Lung (tissue), 17 donors: ENCODE measurements at places on chromosomes 7 and 10. TPM values are rescaled to one million over a fixed set of nuclear protein-coding genes. Genes with fewer than 3 reads are reported as not detected.

- no peak overlapping the region for H3K4me3 ChIP-seq
- H3K4me1 ChIP-seq = no peaks in the 10 kb centered on the region
- no peaks in the 10 kb centered on the region for H3K27me3 ChIP-seq
- H3K36me3 ChIP-seq = no peaks in the 10 kb centered on the region
- DNase-seq = no peak
Measured at GRCh38 chr7:66974986-66975590, 20.3 kb downstream of the SBDS start.

- no peaks in the 10 kb centered on the region for H3K36me3 ChIP-seq
- H3K27me3 ChIP-seq = peaks cover 52% of the 10 kb centered on the region
- no peak overlapping the region for H3K4me3 ChIP-seq
- H3K27ac ChIP-seq = no peak overlapping the region
Measured at GRCh38 chr7:25877802-25878789, 273.9 kb upstream of the NFE2L3 start.

Gene UPK3BL1
- total RNA-seq = 27.0 TPM

Gene AKR1C8
- total RNA-seq = not detected

DNA sequence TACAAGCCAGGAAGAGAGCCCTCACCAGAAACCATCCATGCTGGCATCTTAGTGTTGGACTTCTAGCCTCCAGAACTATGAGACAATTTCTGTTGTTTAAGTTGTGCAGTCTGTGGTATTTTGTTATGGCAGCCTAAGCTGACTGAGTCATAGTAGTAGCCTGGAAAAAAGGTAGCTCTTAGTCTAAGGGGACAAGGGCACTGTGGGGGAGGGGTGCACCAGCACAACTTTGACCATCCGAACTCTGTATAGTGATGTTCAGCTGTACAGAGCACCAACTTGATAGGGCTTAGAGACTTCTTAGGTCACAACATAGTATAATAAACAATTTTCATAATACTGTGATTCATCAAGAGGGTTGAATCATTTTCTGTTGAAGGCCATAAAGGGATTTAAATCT is 14.3 kb downstream of the EIF4EBP2 start:
- peaks cover 3% of the 10 kb centered on the region for H3K4me1 ChIP-seq
- DNase-seq = no peak
- no peak overlapping the region for H3K4me3 ChIP-seq
- no peaks in the 10 kb centered on the region for H3K27me3 ChIP-seq

- H3K36me3 ChIP-seq = no peaks in the 10 kb centered on the region
- no peaks in the 10 kb centered on the region for H3K27me3 ChIP-seq
- no peak overlapping the region for H3K4me3 ChIP-seq
- H3K4me1 ChIP-seq = no peaks in the 10 kb centered on the region
- H3K27ac ChIP-seq = no peak overlapping the region
- no peak for DNase-seq
Measured at GRCh38 chr7:147904219-147904576, 686.4 kb upstream of the C7orf33 start.

DNA sequence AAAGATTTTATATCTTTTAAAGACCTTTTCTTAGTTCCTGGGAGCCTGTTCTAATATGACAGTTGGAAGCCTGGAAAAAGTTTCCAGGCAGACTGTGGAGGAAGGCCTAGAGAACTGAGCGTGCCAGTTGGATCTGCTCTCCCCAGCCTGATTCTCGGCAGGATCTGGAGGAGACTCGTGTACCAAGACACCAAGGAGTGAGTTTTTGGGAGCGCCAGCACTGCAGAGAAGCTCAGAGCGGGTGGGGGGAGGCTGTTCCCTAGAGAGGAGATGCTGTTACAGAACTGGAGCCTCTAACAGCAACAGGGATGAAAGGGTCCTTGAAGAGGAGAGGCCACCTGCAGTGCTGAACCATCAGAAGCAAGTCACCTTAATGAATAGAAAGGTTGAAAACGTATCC is 52.9 kb downstream of the LYZL2 start:
- H3K36me3 ChIP-seq = no peaks in the 10 kb centered on the region
- H3K4me3 ChIP-seq = no peak overlapping the region
- H3K27ac ChIP-seq = no peak overlapping the region
- no peak for DNase-seq
- no peaks in the 10 kb centered on the region for H3K4me1 ChIP-seq

DNA sequence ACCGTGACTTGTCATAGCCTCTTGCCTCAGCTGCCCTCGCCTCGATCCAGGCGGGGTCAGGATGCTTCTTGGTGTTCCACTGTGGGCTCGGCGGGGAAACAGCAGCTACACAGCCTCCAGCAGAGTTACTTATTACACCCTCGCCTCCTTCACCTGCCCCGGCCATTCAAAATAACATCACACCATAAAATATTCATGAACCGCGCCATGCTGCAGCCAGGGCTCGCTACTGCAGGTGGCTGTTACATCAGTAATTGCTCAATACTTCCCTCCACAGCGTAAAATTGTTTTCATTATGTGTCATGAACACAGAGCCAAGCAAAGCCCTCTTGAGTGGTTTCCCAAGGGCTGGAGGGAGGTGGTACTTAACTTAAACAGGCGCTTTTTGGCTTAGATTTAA is 241.5 kb upstream of the SP8 start:
- peak; percentile 22 for DNase-seq
- H3K27me3 ChIP-seq = peaks cover 4% of the 10 kb centered on the region
- no peaks in the 10 kb centered on the region for H3K4me1 ChIP-seq

GRCh38 chr10:34549001-34549400 is 266.1 kb downstream of the PARD3 start:
- no peaks in the 10 kb centered on the region for H3K36me3 ChIP-seq
- no peak for DNase-seq
- no peak overlapping the region for H3K27ac ChIP-seq
